RKO (cell line): ENCODE measurements at places on chromosomes 3 and 15.
A peak's percentile ranks its signal among the peaks of the same experiment; 100 is the strongest.

DNA sequence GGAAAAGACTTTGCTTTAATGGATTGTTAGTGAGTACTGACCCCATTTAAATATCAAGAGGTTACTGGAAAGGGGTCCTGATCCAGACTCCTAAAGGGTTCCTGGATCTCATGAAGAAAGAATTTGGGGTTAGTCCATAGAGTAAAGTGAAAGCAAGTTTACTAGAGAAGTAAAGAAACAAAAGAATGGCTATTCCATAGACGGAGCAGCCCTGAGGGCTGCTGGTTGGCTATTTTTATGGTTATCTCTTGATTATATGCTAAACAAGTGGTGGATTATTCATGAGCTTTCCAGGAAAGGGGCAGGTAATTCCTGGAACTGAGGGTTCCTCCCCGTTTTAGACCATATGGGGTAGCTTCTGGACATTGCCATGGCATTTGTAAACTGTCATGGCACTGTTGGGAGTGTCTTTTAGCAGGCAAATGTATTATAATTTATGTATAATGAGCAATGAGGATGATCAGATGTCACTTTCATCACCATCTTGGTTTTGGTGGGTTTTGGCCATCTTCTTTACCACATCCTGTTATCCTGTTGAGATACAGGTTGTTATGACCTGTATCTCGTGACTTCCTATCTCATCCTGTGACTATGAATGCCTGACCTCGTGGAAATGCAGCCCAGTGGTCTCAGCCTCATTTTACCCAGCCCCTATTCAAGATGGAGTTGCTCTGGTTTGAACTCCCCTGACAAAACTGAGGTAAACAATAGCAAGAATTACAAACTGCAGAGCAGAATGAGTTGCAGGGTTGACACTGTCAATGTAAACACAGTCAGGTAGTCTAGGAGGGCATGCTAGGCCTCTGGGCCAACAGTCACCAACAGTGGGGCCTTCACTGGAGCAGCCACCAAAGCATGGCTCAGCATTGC, 10.3 kb upstream of the GPR160 start:
- DNase-seq, result no peak

DNA sequence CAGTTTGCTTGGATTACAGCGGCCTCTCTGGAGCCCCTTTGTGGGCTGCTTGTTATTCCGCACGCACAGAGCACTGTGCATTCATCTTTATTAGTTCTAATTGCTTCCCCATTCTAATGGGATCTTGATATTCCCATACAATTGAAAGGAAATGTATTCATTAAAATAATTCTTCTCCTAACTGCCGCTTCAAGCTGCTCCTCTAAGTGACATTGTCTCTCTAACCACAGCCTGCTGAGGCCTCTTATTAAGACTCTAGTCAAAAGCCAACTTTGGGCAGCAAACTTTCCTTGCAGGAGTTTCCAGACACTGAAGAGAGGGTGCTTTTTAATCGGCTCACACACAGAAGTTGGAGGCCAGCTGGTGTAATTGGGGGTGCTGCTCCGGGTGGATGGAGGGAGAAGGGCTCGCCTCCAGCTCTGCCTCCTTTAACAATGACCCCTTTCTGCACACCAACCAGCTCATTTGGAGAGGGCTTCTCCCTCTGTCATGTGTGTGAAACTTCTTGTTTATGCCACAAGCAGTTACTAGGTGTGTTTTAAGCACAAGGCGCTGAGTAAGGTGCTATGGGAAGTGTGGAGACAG, 5.6 kb upstream of the MAGEF1 start:
- DNase-seq, result no peak

- DNase-seq, result no peak
Measured at GRCh38 chr15:84872009-84872910, 12.2 kb upstream of the SLC28A1 start.

DNA sequence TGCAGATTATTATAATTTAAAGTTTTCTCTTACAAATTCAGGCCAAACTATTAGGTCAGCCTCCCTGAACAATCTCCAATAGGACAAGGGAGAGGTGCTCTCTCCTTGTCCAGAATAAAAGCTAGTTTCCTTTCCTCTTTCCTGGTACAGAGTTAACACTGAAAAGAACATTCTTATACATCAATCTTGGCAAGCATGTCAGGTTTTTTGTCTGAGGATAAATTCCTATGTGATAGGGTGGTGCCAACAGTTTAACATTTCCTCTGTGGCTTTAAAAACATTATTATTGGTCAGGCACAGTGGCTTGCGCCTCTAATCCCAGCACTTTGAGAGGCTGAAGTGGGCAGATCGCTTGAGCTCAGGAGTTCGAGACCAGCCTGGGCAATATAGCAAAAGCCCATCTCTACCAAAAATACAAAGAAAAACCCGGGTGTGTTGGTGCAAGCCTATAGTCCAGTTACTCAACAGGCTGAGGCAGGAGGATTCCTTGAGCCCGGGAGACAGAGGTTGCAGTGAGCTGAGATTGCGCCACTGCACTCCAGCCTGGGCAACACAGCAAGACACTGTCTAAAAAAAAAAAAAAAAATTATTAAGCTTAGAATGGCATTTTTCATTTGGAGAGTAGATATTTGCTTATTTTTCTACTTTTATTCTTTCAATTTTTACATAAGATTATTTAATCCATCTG, 13.7 kb upstream of the ULK4 start:
- no peak for DNase-seq

GRCh38 chr3:34508732-34509131, 710.3 kb downstream of the PDCD6IP start:
- no peak for DNase-seq

GRCh38 chr3:132279030-132279429, 38.2 kb upstream of the ACP3 start:
- no peak for DNase-seq

DNA sequence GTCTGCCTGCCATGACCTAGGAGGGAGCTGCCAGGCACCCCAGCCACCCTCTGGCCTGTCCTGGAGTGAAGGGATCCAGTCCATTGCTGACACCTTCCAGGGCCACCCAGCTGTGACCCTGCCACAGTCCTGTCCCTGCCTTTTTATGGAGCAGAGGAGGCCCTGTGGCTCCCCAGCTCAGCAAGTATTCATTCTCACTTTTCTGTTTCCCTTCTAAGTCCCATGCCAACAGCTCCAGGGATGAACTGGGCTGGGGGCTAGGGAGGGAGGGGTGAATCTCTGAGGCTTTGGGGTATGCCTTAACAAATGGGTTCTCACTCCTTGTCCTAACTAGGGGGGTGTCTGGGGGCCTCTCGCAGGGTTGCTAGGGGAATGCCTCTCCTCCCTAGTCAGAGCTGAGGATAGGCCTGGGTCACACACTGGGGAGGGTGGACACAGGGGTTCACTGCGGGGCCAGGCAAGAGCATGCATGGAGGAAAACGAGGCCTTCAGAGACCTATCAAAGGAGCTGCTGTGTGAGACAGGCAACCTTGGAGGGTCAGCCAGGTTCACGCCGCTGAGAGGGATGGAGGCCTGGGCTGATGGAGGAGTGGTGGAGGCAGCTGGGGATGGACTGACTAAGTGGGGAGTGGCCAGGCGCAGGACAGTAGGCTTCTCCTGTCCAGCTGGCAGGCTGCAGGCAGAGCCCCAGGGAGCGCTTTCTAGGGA, 31.8 kb downstream of the EPHB3 start:
- no peak for DNase-seq

DNA sequence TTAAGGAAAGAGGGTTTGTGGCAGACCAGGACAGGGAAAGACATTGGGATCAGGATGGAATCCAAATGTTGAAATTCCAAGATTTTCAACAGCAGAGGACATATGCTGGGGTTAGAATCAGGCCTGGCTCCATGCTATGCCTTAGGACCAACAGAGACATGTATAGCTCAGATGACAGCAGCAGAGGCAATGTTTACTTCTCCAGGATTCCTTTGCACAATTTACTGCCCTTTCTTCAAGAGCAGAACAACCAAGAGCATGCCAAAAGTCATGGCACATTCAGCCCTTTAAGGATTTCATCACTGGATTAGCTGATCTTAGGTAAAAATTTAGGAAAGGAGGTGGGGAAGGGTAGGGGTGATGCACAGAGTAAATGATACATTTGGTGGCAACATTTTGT, 69.6 kb upstream of the GSK3B start:
- no peak for DNase-seq

GRCh38 chr3:15318661-15319060, 13.7 kb downstream of the SH3BP5 start:
- no peak for DNase-seq

DNA sequence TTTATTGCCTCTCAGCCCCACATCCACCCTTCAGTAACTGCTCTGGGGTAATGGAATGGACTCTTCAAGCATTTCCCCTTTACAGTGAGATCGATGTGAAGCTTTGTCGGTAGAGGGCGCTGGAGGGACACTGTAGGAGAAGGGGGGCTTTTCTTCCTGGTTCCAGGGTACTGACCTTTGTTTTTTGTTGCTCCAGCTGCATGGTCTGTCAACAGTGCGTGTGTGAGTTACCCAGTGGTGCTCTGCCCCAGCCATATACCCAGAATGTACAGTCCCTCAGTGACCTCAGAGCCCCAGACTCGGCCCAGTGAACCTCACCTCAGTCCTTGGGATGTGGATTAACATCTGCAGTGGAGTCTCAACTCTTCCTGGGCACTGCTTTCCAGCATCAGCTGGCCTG, 180.3 kb upstream of the TSC22D2 start:
- no peak for DNase-seq

DNA sequence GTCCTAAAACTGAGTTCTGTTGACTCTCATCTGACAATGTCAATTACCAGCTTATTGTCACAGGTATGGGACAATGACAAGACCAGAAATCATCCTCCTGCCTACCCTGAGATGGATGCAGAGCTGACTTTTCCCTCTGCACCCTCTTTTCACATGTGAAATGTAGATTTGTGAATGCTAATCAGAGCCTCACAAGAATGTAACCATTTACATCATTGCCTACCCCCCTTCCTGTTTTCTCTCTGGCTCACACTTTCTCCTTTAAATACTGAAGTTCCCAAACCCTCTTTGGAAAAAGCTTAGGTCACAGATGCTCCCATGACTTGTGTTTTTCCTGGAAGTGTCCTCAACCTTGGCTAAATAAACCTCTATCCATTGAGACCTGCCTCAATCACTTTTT, 228.2 kb downstream of the MYRIP start:
- no peak for DNase-seq

DNA sequence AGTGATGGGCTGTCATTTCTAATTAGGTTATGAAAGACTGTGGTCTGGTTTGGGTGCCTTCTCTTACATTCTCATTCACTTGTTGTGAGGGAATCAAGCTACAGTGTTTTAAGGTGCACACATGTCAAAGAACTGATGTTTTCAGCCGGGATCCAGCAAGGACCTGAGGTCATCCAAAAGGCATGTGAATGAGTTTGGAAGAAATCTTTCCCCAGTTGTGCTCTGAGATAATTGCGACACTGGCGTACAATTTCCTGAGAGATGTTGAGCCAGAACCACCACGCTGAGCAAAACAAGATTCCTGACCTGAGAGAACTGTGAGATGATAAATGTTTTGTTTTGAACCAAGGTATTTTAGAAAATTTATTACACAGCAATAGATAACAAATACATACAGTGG, 295.3 kb upstream of the SLITRK3 start:
- no peak for DNase-seq

GRCh38 chr3:31714495-31715280, 182.0 kb downstream of the STT3B start:
- no peak for DNase-seq

DNA sequence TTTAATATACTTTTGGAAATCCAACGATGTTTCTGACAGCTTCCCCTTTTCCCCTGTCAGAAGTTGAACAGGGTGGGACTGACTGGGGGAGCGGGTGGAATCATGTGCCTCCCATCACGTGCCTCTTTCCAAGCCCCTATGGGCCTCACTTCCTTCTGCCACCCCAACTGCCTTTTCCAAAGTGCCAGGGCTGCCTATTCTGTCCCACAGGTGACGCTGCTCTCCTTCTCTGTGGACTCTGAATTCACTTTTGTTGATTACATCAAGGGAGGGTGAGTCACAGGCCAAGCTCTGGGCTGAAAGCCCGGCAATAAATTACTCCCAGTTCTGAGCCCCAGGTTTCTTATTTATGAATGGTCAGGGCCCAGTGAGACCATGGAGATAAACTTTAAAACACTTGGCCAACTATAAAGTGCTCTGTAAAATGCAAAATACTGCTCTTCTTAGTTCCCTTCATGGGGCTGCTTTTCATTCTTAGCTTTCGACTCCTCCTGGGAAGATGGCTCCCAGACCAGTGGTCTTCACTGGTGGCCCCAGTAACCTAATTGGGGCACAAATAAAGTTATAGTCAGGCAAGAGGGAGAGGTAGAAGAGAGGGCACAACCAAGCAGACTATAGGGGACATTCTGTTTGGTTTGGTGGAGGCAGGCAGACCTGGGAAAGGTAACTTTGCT, 12.3 kb downstream of the CPNE9 start:
- DNase-seq, result peak; percentile 92

DNA sequence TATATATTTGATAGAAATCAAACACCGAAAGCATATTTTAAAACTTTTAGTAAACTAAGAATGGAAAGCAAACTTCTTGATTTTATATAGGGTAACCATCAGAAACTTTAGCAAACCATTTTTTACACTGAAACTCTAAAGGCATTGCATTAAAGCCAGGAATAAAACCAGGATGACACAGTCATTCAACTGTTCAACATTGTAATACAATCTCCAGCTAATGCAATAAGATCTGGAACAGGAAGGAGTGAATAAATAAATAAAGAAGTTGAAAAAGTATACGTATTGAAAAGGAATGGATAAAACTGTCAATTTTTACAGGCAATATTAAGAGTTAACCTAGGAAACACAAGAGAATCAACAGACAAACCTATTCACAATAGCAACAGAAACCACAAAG, 181.9 kb upstream of the TTC14 start:
- no peak for DNase-seq

DNA sequence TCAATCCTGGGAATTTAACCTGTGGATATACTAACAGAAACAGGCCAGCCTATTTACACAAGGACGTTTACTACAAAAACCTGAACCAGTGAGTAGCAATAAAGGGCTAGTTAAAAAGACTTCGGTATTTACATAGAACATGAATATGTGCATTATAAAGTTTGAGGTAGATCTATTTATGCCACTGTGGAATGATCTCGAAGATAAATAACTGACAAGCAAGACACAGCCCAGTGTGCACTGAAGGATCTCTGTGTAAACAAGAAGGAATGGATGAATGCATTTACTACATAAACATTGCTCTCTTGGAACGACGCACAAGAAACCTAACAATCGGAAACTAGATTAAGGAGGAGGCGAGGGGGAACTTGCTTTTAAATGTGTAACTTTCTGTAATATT, 132.0 kb upstream of the NSMCE3 start:
- no peak for DNase-seq

GRCh38 chr15:48983300-48983699, 19.6 kb upstream of the SHC4 start:
- DNase-seq, result no peak

GRCh38 chr3:100297784-100298183, 36.8 kb upstream of the NIT2 start:
- peak; percentile 44 for DNase-seq

GRCh38 chr3:101193957-101194356, 126.4 kb downstream of the IMPG2 start:
- DNase-seq, result peak; percentile 9
